ENCODE measurements at places on chromosomes 12 and 14.
A peak's percentile ranks its signal among the peaks of the same experiment; 100 is the strongest.

DNA sequence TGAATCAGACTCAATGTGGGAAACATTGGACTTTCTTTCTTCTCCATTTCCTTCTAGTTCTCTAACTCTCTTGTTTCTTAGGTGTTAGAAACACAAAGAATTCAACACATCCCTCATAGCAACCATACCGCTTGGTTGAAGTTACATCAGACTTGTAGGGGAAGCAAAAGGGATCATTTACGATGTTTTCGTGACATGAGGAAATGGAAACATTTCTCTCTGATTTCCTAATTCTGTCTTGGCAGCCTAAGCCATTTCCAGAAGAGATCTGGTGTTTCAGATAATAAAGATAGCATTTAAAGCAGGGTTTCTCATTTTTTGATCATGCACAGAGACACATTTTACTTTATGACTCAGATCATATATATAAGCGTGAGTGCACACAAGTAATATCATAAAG lies 202.0 kb downstream of the TMEM132C start:
- DNase-seq = no peak

GRCh38 chr12:95017482-95017881 lies 14.0 kb upstream of the NDUFA12 start:
- no peak for DNase-seq

DNA sequence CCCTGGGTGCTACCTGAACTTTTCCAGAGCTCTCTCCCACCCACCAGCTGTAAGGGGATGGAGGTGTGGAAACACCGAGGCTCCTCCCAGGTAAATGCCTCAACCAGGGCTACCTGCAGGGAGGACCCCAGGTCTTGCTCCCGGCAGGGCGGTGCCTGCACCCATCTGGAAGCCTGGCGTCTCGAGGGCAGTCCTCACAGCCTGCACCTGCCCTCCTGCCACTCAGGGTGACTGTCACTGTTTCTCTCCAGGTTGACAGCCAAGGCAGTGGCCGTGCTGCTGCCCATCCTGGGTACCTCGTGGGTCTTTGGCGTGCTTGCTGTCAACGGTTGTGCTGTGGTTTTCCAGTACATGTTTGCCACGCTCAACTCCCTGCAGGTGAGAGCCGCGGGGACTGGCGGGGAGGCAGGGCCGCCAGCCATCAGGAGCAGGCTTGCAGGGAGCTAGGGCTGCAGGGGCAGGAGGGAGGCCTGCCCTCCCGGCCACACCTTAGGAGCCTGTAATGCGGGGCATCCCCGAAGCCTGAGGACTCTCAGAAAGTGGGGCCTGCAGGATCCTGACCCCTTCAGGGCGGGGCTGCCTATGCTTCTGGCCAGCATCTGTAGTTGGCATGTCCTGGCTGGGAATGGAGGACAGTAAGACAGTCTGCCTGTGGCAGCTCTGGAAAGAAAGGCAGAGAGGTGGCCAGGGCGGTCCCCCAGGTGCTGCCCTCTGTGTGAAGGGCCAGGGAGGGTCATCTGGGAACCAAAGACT lies 182.3 kb downstream of the ADGRD1 start:
- no peak for DNase-seq

DNA sequence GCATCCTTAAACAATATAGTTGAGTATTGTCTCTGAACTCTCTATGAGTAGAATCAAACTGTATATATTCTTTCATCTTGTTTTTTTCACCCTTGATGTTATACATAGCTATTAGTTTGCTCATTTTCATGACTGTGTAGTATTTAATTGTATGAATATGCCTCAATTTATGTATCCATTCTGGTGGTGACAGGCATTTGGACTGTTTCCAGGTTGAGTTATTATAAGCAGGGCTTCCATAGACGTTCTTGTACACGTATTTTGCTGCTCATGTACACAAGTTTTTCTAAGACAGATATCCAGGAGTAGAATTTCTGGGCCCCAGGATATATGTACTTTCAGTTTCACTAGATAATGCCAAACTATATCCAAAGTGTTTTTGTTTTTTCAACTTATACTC lies 211.4 kb downstream of the NTF3 start:
- no peak for DNase-seq

GRCh38 chr14:90454041-90455000 lies 57.5 kb downstream of the CALM1 start:
- no peak for DNase-seq

- peak; percentile 18 for DNase-seq
Measured at GRCh38 chr14:102805371-102805891, 28.2 kb downstream of the TRAF3 start.

- no peak for DNase-seq
Measured at GRCh38 chr14:20563971-20564370, 3.1 kb upstream of the RNASE9 start.

DNA sequence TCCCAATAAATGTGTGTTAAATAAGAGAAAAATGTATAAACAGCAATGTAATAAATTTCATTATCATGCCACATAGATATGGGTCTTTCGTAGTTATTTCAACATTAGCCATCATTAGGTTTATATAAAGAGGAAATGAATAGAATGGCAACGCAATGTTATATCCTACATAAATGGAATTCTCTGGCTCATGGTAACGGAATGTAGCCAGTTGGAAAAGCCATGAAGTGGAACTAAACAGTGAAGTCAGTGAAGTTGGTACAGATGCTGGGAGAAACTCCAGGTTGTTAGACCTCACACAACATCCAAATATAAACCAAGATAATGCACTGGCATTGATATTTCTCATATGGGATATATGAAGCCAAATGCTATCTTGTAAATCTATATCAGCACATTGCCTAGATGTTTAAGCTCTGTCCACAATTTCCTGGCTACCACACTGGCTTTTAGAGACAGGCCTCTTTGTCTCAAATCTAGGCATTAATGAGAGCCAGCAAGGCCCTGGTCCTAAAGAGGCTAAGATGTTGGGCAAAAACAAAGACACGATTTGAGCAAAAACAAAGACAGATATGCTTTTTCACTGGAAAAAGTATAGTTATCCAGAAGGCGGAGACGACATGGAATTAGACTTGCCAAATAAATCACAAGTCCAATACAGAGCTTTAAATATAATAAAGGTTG lies 861.0 kb downstream of the RPS29 start:
- DNase-seq = no peak

GRCh38 chr12:74170645-74171477 lies 366.8 kb upstream of the ATXN7L3B start:
- no peak for DNase-seq

- no peak for DNase-seq
Measured at GRCh38 chr12:122064025-122064777, 14.4 kb upstream of the MLXIP start.
